ENCODE measurements at places on chromosomes 16 and 17. TPM values are rescaled to one million over a fixed set of nuclear protein-coding genes. Genes with fewer than 3 reads are reported as not detected.

The CCDC144A gene
- total RNA-seq = 3.5 TPM

The WFIKKN1 gene
- not detected for total RNA-seq

The GPR139 gene
- total RNA-seq = not detected

The ALOXE3 gene
- total RNA-seq = not detected

The MT4 gene
- not detected for total RNA-seq

DNA sequence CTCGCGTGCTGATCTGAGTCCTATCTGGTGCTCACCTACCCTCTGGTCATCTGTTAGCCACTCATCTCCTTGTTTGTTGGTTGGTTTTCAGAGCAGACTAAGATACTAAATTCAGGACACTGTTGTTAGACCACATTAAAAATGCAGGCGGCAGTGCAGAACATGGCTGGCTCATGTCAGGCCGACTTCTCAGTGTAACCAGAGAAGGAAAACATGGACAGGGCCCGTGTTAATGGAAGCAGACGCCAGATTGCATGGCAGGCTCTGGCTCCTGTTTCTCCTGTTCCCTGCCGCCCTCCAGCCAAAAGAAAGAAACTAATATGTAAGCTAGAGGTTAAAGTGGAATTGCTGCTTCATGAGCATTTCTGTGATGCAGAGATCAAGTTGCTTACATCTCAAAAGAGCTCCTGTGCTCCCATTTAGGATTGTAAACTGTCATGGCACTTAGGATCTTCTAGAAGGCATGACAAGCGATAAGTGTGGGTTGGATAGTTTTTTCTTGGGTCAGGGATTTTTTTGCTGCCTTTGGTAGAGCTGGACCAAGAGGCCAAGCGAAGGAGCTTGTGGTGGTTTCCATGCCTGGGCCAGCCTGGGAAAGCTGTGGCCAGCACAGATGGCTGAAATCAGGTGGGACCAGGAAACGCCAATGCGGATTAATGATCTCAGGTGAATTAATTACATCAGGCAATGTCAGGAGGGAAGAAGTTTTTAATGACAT is 56.1 kb downstream of the YPEL2 start:
- H3K36me3 ChIP-seq = no peaks in the 10 kb centered on the region
- DNase-seq = peak; percentile 24
- H3K4me3 ChIP-seq = no peak overlapping the region
- no peaks in the 10 kb centered on the region for H3K4me1 ChIP-seq
- no peak overlapping the region for H3K27ac ChIP-seq

DNA sequence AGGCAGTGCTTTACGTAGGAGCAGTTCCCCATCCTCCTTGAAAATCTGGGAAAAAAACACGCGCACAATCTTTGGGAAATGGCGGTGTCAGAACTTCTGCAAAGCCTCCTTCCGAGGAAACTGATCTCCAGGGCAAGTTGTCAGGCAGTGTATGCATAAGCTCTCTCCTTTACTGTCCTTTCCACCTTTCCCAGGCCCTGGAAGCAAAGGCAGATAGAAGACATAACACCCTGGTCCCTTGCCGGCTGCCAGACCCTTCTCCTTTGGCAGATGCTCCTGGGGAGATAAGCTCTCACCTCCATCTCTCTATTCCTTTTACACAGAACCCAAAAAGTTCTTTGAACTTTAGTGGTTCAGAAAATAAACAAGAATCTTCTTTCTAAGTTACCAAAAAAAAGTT is 12.4 kb downstream of the TOB1 start:
- no peak overlapping the region for H3K27ac ChIP-seq
- no peaks in the 10 kb centered on the region for H3K36me3 ChIP-seq
- no peak for DNase-seq
- H3K27me3 ChIP-seq = no peaks in the 10 kb centered on the region

- peaks cover 16% of the 10 kb centered on the region for H3K4me1 ChIP-seq
- no peak overlapping the region for H3K27ac ChIP-seq
- no peaks in the 10 kb centered on the region for H3K36me3 ChIP-seq
- H3K27me3 ChIP-seq = no peaks in the 10 kb centered on the region
- no peak overlapping the region for H3K4me3 ChIP-seq
- no peak for DNase-seq
These were observed 2.7 kb upstream of the PRKCA start for GRCh38 chr17:66299711-66300110.

- no peak overlapping the region for H3K27ac ChIP-seq
- peaks cover 15% of the 10 kb centered on the region for H3K4me1 ChIP-seq
- peak; percentile 80 for DNase-seq
- H3K27me3 ChIP-seq = peaks cover 3% of the 10 kb centered on the region
- no peak overlapping the region for H3K4me3 ChIP-seq
- no peaks in the 10 kb centered on the region for H3K36me3 ChIP-seq
These were observed 6.4 kb downstream of the WNT3 start for GRCh38 chr17:46811978-46812583.

DNA sequence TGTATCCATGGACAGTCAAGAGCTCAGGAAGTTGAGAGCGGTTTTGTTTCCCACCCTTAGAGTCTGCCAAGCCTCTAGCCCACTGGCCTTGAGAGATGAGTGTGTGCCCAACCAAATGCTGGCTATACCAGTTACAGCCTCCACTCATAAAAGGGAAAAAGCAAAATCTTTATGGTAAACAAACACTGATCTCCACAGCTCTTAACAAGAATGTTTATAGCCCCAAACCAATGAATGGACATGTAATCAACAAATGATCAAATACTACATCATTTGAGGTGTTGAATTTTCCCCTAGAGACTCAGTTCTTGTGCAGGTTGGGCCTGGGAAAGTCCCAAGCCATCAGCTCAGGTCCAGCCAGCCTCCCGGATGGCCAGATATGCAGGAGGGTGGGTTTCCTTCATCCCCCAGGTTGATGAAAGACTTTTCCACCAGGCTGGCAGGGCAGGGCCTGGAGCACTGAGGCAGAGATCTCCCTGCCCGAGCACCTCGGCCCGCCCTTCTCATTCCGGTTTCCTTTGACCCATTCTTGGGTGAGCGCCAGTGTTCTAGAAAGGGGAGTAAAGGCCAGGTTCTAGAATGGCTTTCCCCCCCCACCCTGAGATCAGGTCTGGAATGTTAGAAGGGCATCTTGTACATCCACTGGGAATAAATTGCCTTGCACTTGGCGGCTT is 3.9 kb upstream of the EFTUD2 start:
- H3K4me3 ChIP-seq = no peak overlapping the region
- H3K27me3 ChIP-seq = no peaks in the 10 kb centered on the region
- no peak for DNase-seq
- peaks cover 42% of the 10 kb centered on the region for H3K4me1 ChIP-seq

- no peaks in the 10 kb centered on the region for H3K36me3 ChIP-seq
- no peak overlapping the region for H3K4me3 ChIP-seq
- peaks cover 44% of the 10 kb centered on the region for H3K27me3 ChIP-seq
- H3K27ac ChIP-seq = no peak overlapping the region
- no peak for DNase-seq
These were observed 3.3 kb downstream of the TLCD3B start for GRCh38 chr16:30027588-30028437.

DNA sequence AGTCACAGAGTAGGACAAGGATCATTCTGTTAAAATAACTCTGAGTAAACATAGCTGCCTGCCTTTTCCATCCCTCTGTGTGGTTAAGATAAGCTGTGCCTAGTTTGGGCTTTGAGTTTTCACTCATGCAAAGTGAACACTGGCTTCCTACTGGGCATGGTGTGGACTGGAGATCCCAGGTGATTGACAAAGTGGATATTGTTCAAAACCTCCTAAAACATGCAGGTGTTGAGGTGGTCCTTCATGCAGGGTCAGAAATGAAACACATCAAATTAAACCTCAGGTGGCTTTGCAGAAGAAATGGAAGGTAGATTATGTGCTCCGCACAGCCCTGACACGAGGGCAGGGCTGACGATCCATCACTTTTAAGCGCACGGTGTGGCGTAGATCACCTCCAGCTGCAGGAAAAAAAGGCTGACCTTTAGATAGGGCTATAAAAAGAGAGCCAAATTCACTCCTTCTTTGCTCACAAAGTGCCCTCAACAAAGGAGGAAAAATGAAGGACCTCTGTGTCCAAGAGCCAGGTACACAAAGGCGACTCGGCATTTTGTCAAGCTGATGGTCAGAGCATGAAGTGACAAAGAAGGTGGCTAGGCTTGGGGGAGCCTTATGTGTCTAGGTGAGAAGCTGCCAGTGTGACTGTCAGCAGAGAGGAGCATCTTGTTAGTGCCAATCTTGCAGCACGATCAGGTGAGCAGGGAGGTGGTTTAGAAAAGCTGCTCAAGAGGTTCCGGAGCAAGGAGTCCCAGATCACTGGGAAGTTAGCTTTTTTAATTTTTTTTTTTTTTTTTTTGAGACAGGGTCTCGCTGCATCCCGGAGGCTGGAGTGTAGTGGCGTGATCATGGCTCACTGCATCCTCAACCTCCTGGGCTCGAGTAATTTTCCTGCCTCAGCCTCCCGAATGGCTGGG is 19.9 kb upstream of the ITPRIPL2 start:
- H3K27ac ChIP-seq = no peak overlapping the region
- no peak for DNase-seq
- H3K4me1 ChIP-seq = peaks cover 14% of the 10 kb centered on the region
- no peak overlapping the region for H3K4me3 ChIP-seq

DNA sequence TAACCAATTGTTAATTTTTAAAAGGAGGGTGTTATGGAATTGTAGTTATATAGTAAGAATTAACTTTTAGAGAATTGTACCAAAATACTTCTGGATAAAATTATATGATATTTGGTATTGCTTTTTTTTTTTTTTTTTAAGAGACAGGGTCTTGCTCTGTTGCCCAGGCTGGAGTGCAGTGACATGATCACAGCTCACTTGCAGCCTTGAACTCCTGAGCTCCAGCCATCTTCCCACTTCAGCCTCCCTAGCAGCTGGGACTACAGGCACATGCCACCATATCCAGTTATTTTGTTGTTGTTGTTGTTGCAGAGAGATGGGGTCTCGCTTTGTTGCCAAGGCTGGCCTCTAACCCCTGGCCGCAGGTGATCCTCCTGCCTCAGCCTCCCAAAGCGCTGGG is 8.5 kb downstream of the ARSG start:
- no peaks in the 10 kb centered on the region for H3K27me3 ChIP-seq
- H3K36me3 ChIP-seq = no peaks in the 10 kb centered on the region
- peaks cover 9% of the 10 kb centered on the region for H3K4me1 ChIP-seq
- H3K27ac ChIP-seq = no peak overlapping the region

DNA sequence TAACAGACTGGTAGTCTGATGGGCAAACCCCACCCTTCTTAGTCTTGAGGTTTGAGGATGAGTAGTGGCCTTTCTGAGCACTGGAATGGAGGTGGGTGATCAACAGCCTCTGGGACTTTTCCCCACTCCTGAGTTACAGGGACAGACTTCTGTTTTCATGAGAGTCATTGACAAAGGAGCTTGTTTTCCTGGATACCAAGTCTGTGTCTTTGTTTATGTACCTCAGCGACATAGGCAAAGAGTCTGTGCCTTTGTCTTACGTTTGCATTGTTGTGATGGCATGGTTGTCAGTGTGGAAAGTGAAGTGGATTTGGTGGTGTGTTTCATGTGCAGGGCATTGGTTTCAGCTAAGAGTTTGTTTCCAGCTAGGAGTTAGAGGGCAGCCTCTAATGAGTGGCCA is 17.5 kb downstream of the EPN2 start:
- no peaks in the 10 kb centered on the region for H3K36me3 ChIP-seq
- no peak for DNase-seq
- H3K4me3 ChIP-seq = no peak overlapping the region
- no peaks in the 10 kb centered on the region for H3K27me3 ChIP-seq

DNA sequence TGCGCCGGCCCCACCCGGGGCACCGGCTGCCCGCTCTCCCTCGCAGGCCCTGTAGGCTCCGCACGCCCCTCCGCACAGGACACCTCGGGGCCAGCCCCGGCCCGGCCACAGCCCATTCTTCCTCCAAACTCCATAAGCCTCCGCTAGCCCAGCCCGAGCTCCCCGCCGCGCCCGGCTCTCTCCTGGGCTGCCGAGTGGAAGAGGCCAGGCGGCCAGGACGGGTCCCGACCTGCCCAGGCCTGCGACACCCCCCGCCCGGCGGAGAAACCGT is 397 bp downstream of the NCOR1 start:
- peaks cover 34% of the 10 kb centered on the region for H3K4me1 ChIP-seq
- peak overlapping the region; percentile 84 for H3K4me3 ChIP-seq
- no peaks in the 10 kb centered on the region for H3K36me3 ChIP-seq
- peak; percentile 68 for DNase-seq

- no peaks in the 10 kb centered on the region for H3K4me1 ChIP-seq
- H3K27me3 ChIP-seq = no peaks in the 10 kb centered on the region
- no peak for DNase-seq
- no peak overlapping the region for H3K4me3 ChIP-seq
- no peak overlapping the region for H3K27ac ChIP-seq
- H3K36me3 ChIP-seq = no peaks in the 10 kb centered on the region
These were observed 18.0 kb downstream of the KIFC3 start for GRCh38 chr16:57784334-57784733.

DNA sequence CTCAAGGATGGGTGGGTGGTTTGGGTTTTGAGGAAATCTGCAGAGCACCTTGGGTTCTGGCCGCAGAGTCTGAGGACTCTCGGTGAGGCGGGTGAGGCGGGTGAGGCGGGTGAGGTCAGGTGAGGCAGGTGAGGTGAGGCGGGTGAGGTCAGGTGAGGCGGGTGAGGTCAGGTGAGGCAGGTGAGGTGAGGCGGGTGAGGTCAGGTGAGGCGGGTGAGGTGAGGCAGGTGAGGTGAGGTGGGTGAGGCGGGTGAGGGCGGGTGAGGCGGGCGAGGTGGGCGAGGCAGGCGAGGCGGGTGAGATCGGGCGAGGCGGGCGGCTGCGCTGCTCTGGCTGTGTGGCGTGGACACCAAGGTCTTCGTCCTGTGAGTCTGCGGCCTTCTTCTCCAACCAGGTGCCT is 24.1 kb upstream of the RPL13 start:
- no peaks in the 10 kb centered on the region for H3K4me1 ChIP-seq
- H3K36me3 ChIP-seq = peaks cover 11% of the 10 kb centered on the region
- no peak overlapping the region for H3K4me3 ChIP-seq
- no peak for DNase-seq
- H3K27me3 ChIP-seq = no peaks in the 10 kb centered on the region
- H3K27ac ChIP-seq = no peak overlapping the region

DNA sequence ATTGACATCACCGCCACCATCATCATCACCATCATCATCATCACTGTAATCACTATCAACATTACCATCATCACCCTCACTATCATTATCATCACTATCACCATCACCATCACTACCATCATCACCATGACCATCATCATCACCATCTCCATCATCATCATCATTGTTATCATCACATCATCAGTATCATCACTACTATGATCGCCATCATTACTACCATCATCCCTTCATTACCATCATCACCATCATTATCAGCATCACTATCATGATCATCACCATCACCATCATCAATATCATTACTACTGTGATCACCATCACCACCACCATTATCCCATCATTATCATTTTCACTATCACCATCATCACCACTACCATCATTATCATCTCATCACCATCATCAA is 368.3 kb downstream of the SEC14L1 start:
- no peak overlapping the region for H3K27ac ChIP-seq
- no peak for DNase-seq
- H3K36me3 ChIP-seq = no peaks in the 10 kb centered on the region
- H3K4me1 ChIP-seq = no peaks in the 10 kb centered on the region
- no peaks in the 10 kb centered on the region for H3K27me3 ChIP-seq
- no peak overlapping the region for H3K4me3 ChIP-seq

GRCh38 chr16:2501946-2502895 is 11.5 kb upstream of the ATP6V0C start:
- DNase-seq = no peak
- H3K36me3 ChIP-seq = no peaks in the 10 kb centered on the region
- no peak overlapping the region for H3K27ac ChIP-seq
